ENCODE measurements at places on chromosomes 2 and 18. TPM values are rescaled to one million over a fixed set of nuclear protein-coding genes. Genes with fewer than 3 reads are reported as not detected.

Gene ICOS
- total RNA-seq = not detected

Gene ALPG
- total RNA-seq = 0.18 TPM

Gene PJVK
- 1.6 TPM for total RNA-seq

Gene TOGARAM2
- total RNA-seq = not detected

Gene RAX
- not detected for total RNA-seq

Gene RFX8
- 0.77 TPM for total RNA-seq

Gene MTHFD2
- total RNA-seq = 118 TPM

Gene CAPG
- 260 TPM for total RNA-seq

Gene UGT1A5
- total RNA-seq = not detected

Gene KCNF1
- 1.3 TPM for total RNA-seq

Gene HRH4
- total RNA-seq = not detected

Gene SLC14A1
- total RNA-seq = 6.9 TPM

Gene TPRKB
- total RNA-seq = 51.4 TPM

Gene GALNT5
- not detected for total RNA-seq

Gene IL37
- 2.6 TPM for total RNA-seq

Gene DQX1
- 0.63 TPM for total RNA-seq

Gene TLX2
- 3.4 TPM for total RNA-seq

Gene VWA3B
- not detected for total RNA-seq

Gene GPR45
- not detected for total RNA-seq

Gene RFTN2
- 0.07 TPM for total RNA-seq

Gene CD302
- total RNA-seq = 8.5 TPM

Gene ANKRD30B
- total RNA-seq = 0.51 TPM

Gene PLEK
- total RNA-seq = not detected

Gene TXNDC9
- total RNA-seq = 51.5 TPM

Measured in PC-3 (cell line).